ENCODE measurements at places on chromosomes 12 and 14.

GRCh38 chr14:59116984-59117415 is 71.5 kb upstream of the DAAM1 start:
- DNase-seq: no peak

GRCh38 chr12:8644345-8645248 is 18.0 kb downstream of the MFAP5 start:
- DNase-seq: no peak

DNA sequence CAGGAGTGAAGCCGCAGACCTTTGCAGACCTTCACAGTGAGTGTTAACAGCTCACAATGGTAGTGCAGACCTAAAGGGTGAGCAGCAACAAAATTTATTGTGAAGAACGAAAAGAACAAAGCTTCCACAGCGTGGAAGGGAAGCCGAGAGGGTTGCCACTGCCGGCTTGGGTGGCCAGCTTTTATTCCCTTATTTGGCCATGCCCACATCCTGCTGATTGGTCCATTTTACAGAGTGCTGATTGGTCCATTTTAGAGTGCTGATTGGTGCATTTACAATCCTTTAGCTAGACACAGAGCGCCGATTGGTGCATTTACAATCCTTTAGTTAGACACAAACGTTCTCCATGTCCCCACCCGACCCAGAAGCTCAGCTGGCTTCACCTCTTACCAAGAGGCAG is 35.5 kb downstream of the MAPK1IP1L start:
- no peak for DNase-seq

DNA sequence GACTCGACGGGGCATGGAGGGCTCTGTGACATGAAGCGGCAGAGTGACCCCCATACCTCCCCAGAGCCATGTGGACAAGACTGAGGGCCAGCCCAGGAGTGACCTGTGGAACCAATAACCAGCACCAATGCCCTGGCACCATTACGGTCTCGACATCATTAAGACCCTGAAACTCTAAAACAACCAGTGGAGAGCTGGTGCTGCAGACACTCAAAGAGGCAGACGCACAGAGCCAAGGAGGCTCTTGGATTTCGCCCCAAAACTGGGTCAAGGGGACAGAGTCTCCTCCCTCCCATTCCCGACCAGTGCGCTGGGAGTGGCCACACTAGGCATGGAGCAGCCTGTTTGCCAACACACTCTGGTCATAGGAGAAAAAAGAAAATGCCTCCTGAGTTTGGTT is 41.6 kb upstream of the VASH1 start:
- no peak for DNase-seq

DNA sequence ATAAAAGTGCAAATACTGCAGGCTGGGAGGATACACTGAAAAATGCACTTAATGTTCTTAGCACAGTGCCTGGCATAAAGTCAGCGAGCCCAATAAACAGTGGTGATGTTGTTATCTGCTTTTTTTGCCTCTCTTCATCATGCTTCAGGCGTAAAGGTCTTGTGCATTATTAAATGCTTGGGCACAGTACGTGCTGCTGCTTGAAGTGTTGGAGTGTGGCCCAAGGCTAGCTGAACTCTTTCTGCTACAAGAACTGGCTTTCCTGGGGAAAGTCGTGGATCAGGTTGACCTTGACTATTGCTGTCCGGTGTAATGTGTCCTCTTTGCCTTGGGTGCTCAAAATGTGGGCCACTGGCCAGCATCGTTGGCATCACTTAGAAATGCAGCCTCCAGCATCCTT is 43.0 kb downstream of the SMOC1 start:
- DNase-seq: no peak

GRCh38 chr14:59240356-59240755 is 51.9 kb downstream of the DAAM1 start:
- no peak for DNase-seq

DNA sequence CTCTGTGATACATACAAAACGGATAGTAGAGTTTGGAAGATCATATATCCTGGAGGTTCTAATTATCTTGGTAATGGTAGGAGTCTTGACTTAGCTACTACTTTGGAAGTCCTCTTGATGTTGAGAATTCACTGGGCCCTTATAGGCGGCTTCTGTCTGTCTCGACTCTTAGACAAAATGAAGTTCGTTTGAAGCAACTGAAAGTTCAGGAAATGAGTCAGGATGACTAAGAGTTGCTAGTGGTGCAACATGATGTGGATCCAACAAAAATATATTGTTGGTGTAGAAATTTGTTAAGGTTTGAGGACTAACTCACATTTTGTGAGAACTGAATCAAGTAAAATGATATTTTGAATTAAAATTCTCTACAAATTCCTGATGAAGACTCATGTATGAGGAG is 272.7 kb downstream of the AEBP2 start:
- DNase-seq: no peak

- no peak for DNase-seq
Observed at GRCh38 chr14:72901361-72901760, 7.5 kb upstream of the DPF3 start.

DNA sequence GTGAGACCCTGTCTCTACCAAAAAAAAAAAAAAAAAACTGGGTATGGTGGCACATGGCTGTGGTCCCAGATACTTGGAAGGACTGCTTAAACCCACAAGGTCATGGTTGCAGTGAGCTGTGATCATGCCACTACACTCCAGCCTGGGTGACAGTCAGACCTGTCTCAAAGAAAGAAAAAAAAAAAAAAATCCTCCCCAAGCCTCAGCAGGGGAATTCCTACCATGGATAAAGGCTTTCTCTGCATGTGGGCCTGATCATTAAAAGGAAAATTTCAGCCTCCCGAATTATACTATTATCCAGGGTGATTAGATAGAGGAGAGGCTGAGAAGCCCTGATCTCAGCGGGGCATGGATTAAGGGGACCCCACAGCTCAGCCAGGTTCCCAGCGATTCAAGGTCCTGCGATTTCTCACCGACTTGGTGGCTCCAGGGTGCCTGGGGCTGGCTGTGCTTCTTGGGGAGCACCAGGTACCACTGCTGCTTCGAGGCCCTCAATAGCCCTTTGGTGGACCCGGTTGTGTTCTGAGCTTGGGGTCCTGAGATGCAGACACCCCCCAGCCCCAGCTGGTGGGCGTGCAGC is 5.6 kb downstream of the SH2B3 start:
- no peak for DNase-seq

DNA sequence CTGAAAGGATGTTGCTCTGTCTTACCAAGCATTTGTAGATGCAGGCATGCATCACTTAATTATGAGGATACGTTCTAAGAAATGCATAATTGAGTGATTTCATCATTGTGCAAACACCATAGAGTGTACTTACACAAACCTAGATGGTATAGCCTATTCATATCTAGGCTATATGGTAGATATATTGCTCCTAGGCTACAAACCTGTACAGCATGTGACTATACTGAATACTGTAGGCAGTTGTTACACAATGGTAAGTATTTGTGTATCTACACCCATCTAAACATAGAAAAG is 75.9 kb downstream of the IFT81 start:
- DNase-seq: no peak

DNA sequence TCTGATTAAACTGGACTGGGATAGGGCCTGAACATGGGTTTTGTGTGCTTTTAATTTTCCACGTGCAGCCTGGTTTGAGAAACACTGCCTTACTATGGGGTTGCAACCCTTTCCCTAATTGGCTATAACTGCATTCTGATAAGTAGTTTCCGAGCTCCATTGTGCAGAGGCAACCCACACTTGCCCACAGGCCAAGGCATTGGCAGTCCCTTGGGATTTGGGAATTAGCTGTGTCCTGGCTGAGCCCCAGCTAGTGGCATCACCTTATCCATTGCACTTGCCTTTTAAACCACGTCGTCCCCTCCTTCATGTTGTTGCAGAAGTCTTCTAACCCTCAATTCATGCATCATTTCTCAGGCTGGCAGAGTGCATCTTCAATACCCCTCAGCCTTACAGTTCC is 10.2 kb downstream of the VCPKMT start:
- DNase-seq: no peak

- DNase-seq: no peak
Observed at GRCh38 chr14:61581340-61581739, 114.0 kb upstream of the HIF1A start.
